ENCODE measurements at places on chromosomes 7 and 10.

GRCh38 chr10:71354776-71355175 is 35.7 kb downstream of the SLC29A3 start:
- no peak for DNase-seq

DNA sequence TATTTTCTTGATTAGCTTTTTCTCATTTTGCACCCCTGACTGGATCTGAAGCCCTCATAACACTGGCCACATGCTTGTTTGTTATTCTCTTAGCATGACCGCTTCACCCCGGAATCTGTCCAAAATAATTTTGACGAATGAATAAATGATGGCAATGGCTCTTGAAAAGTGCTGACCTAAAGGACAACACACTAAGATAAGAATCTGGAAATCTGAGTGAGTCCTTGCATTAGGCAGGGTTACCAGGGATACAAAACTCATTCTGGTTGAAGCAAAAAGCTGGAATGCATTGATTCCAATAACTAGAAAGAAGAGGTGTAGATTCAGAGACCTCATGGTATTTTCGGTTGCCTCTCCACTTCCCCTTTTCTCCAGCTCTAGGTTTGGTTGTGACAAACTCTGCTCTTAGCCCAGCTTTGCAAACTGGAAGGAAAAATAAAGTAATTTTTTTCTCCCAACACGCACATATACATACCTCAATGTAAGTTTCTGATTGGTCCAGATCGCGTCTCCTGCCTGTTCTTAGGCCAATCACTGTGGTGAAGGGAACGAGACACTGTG is 157.4 kb downstream of the SKIDA1 start:
- DNase-seq = no peak

DNA sequence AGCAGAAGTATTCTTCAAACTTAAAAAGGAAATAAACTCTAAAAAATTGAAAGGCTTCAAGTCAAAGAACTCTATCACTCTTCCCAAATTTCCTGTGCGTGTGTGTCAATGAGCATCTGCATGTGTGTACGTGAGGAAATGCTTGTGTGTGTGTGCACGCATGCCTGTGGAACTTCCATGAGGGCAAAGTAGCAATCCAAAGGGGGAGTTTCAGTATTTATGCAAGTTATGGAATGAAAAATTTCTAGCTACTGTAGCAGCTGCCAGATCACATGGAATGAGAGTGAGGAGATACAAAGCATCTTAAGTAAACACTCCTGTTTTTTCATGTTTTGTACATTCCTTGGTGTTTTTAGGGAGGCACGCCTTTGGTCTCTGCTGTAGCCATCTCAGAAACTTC is 152.6 kb downstream of the RAPGEF5 start:
- no peak for DNase-seq

- peak; percentile 68 for DNase-seq
Measured at GRCh38 chr10:104328896-104329710, 9.2 kb downstream of the ITPRIP start.

DNA sequence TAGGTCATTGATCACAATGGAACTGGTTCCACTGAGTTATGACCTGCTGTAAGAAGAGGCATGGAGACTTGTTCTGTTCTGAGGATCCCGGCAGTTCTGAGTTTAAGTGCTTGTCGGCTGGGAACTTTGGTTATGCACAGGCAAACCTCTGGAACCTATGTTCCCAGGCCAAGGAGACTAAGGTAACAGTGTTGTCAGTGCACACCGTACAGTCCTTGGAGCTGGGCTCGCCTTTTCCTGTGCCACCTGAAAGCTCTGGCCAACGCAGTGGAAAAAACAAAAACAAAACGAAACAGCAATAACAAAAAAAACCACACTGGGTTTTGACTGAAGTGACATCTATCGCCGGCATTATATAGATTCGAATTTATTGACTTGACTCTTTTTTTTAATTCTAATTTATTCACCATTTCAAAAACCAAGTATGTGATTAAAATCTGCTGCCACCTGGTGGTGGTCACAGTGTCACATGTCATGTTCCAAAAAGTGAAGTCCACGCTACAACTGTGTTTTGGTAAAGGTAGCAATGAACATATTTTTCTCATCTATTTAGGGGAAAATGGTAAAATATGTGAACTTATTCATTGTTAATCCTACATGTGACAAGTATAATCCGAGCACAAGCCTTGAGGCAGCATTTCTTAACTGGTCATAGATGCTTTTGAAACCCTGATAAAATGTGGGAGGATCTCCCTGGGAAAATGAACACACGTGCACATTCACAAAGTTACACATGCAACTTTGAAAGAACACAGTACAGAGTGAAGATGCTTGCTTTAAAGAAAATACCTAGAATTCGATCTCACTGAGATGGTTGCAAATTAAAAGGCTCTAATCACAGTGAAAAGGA is 113.8 kb upstream of the PPP2R2D start:
- DNase-seq = peak; percentile 24

- no peak for DNase-seq
Measured at GRCh38 chr7:139776486-139777132, 1.2 kb downstream of the HIPK2 start.

- DNase-seq = no peak
Measured at GRCh38 chr10:3395458-3395861, 222.9 kb upstream of the PITRM1 start.

- DNase-seq = no peak
Measured at GRCh38 chr7:157355784-157356511, 19.1 kb downstream of the DNAJB6 start.

DNA sequence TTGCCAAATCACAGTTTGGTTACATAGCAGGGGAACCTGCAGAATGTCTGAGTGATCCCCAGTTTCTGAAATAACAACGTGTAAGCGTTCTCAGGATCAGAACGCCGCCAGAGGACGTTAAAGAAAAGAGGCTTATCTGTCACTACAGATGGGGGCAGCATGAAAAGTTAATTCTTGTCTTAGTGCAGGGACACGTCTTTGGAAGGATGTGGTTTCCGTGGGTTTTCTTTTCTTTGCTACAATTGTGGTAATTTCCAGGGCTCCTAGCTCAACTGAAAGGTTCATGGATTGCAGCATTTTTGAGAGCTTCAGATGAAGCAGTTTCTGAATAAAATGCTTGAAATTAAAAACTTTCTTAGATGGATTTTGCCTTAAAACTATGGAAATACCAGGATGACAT is 106.6 kb downstream of the PRKCQ start:
- no peak for DNase-seq
